HepG2 (cell line): ENCODE measurements at places on chromosomes 3 and 15.

DNA sequence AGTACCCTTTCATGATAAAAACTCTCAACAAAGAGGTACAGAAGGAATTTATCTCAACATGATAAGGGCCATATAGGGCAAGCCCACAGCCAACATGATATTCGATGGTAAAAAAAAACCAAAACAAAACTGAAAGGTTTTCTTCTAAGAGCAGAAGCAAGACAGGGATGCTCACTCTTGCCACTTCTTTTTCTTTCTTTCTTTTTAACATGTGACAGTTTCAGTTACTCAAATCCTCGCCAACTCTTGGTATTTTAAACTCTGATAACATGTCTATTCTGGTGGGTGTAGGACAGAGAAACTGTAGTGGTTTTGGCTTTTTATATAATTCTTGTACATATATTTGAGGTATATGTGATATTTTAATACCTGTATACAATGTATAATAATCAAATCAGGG is 74.0 kb upstream of the NMNAT3 start:
- no peak for DNase-seq

GRCh38 chr3:100189444-100189964 is 71.3 kb upstream of the TBC1D23 start:
- no peak for DNase-seq

DNA sequence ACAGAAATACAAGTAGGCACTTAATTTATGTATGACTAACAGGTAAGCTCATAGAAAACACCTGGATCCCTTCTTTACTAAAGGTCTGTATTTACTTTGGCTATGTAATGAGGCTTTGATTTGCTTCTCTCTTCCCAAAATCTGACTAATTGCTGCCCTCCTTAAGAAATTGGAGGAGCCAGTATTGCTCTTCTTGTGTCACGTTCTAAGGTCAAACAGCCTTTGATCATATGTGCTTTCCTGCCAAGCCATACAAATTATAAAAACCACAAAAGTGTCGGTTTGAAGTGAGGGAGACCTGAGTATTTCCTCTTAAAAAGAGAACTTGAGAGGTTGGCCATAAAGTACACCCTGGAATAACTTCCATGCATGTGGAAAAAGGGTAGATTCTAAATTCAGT is 112.1 kb upstream of the MB21D2 start:
- DNase-seq = no peak

DNA sequence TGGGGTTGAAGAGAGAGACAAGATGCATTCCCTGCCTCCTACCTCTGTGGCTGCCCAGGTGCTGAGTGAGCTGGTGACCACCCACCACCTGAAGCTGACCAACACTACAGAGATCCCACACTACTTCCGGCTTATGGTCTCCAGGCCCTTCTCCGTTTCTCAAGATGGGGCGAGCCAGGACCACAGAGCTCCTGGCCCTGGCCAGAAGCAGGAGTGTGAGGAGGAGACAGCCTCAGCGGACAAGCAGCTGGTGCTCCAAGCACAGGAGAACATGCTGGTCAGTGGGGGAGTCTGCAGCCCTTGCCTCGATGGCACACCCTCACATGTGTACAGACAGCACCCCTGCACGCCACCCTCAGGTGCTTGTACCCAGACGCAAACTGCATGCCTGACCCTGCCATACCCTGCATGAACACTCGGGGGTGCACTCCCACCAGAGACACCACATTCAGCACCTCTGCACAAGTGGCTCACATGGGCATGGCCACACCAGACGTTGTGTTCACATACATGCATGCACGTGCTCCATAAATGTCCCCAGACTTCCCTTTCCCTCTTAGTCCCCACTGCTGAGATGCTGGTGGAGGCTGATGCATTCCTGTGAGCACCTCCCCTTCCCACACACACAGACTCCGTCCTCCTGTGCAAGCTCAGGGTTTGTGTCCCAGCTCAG is 19.0 kb downstream of the ACAA1 start:
- DNase-seq = peak; percentile 65

DNA sequence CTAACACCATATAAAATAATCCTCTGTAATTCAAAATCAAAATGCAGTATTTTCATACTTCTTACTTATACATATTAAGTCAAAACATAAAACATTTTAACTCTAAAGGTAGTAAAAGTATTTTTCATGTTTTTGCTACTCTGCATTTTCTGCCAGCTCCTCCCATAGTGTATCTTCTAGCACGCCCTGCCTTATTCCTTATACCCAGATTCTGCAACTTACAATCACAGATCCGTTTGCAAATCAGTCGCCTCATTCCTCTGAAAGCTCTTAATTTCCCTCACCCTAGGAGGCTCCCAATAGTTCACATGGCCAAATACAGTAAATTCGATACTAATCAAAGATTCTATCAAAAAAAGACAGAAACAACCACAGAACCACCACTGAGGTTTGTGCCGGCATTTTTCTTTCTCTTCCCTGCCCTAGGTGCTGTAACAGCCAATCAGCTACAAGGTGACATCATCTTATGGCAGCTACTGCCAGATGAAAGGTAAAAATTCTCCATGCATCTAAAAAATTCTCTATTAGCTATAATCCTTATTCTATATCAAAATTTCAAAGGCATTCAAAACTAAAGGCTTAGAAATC is 72.9 kb downstream of the CLASP2 start:
- no peak for DNase-seq

DNA sequence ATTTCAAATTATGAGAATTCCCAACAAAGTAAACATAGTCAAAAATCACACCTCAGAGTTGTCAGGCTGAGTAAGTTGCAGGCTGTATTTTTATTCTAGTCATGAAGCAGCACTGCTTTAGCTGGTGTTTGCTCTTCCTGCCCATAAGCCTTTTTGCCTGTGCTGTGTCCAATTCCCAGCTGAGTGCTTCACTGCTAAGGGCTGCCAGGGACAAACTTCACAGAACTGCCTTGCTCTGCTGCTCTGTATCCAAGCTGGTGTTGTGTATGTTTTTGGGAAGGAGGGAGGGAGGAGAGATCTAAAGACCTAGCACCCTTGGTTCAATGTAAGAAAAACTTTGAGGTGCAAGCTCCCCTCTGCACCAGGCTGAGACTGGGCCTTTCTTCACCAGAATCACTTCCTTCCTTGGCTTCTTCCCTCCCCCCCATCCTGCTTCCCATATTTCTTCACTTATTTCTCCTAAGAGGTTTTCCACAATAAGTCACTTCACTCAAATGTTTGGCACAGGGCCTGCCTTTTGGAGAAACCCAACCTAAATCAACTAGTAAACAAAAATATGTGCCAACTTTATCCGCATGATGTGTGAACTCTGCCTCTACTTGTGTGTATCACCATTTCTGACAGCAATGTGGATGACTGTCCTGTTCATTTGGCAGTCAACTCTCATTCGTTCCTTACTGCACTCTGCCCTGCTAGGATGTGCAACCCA is 156.1 kb downstream of the TBL1XR1 start:
- DNase-seq = no peak
